Stimulated activated CD8-positive, alpha-beta memory T cell treated with anti-CD3 and anti-CD28 coated beads, Interleukin-2, amount 100 ng/mL, for 1 hour (primary cell): ENCODE measurements at places on chromosomes 6 and 20.

- no peak for DNase-seq
These were observed 33.1 kb upstream of the PNRC1 start for GRCh38 chr6:89047473-89047872.

DNA sequence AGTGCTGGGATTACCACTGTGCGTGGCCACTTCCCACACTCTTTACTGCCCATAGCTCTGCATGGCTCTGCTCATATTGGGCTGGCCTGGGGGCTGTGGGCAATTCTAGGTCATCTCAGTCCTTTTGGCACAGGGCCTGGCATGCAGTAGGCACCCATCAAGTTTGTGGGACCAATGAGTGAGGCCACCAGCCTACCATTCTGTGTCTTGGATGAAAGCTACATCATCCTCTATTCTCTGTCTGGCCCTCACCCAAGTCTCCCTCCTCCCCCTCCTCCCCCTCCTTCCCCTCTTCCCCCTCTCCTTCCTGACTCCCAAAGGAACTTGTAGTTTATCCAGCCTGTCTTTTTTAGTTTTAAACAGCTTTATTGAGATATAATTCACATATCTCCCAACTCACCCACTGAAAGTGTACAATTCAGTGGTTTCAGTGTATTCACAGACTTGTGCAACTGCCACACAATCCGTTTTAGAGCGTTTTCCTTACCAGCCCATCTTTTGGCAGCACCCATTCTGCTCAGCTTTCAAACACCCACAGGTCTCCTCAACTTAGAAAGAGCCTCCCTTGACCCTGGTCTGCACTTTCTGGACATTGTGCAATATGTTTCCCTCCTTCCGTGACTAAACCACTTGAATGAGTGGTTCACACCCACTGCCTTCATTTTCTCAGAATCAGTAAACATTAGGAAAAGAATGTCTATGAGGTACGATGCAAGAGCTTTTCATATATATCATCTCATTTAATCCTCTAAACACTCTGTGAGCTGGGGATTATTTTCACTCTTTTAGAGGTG lies 21.5 kb upstream of the MRPS18A start:
- no peak for DNase-seq

DNA sequence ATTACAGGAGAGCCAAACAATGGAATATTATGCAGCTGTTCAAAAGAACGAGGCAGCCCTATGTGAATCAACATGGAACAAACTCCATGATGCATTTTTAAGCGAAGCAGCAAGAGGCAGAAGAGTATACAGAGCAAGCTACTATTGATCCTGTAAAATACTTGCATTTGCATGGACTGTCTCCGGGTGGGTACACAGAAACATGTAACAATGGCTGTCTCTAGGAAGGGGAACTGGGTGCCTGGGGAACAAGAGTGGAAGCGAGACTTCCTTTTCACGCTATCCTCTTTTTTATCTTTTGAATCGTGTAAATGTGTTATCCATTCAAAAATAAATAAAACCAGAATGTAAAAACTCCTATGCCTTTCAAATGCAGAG lies 93.3 kb upstream of the SIRPA start:
- DNase-seq, result no peak

GRCh38 chr6:21321076-21321475 lies 272.5 kb upstream of the SOX4 start:
- DNase-seq, result no peak

- DNase-seq, result no peak
These were observed 36.7 kb upstream of the CCN6 start for GRCh38 chr6:112017169-112017568.

GRCh38 chr6:97067045-97067444 lies 142.5 kb downstream of the KLHL32 start:
- no peak for DNase-seq

DNA sequence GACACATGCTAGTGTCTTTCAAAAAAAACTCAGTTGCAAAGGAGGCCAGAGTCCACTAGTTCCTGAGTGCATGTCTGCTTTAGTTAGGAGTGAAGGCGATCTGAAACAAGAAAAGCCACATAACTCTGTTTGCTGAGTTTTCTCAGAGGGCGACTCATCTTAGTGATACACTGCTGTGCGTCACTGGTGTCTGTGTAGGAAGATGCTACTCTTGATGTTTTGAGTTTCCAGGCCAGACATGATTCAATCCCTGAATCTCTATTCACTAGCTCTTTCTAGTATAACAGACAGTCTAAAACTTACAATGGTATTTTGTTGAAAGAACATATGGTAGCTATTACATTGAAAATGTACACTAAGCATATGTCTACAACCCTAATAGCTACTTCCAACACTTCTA lies 60.9 kb downstream of the GFRAL start:
- no peak for DNase-seq

DNA sequence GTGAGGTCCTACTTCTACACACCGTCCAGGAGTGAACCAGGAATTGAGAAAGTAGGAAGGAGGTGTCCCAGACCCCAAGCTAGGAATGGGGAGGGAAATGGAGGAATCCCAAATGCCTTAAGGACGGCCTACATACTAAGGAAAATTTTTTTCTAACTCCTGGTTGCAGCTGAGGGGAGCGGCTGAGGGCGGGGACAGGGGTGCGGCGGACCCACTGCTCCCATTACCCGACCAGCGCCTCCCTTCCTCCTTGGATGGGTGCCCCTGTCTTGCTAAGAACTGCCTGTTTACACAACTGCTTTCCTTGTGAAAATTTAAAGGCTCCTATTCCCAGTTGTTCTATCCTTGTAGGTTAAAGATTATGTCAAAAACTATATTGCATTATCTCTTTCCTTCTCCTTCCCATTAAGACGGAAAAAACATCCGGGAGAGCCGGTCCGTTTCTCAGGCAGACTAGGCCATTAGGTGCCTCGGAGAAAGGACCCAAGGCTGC lies 699 bp upstream of the HSPA1B start:
- no peak for DNase-seq
